ENCODE measurements at places on chromosomes 16 and 17.

GRCh38 chr16:66515596-66516508 is 34.1 kb downstream of the TK2 start:
- DNase-seq, result no peak

GRCh38 chr17:67520252-67520906 is 143.3 kb downstream of the PITPNC1 start:
- DNase-seq, result no peak

DNA sequence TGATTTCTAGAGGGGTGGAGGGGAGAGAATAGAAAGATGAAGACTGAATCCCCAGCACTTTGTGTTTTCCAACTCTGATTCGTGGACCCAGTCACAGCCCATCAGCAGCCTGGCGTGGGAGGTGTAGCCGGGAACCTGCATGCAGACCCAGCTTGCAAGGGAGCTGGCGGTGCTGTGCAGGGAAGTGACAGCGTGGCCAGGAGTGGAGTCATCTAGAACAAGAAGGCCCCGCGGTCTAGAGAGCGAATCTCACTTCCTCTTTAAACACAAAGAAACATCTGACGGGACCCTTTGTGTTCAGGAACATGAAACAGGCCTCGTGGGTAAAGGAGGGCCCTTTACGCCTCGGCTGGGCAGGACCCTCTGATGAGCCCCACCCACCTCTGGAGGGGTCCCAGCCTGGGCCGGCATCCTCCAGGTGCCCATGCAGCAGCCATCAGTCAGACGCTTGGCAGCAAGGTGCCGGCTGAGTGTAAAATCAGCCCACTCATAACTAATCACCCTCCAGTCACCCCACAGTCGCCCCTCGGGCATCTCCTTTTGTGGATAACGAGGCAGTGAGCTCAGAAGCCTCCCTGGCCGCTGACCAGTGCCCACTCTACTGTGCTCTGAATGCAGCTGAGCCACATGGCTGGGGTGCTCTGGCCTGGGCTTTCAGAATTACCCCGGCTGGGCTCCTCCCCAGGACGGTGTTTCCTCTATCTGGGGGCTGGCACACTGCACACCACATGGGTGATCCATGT is 4.4 kb downstream of the SNAI3 start:
- peak; percentile 38 for DNase-seq

DNA sequence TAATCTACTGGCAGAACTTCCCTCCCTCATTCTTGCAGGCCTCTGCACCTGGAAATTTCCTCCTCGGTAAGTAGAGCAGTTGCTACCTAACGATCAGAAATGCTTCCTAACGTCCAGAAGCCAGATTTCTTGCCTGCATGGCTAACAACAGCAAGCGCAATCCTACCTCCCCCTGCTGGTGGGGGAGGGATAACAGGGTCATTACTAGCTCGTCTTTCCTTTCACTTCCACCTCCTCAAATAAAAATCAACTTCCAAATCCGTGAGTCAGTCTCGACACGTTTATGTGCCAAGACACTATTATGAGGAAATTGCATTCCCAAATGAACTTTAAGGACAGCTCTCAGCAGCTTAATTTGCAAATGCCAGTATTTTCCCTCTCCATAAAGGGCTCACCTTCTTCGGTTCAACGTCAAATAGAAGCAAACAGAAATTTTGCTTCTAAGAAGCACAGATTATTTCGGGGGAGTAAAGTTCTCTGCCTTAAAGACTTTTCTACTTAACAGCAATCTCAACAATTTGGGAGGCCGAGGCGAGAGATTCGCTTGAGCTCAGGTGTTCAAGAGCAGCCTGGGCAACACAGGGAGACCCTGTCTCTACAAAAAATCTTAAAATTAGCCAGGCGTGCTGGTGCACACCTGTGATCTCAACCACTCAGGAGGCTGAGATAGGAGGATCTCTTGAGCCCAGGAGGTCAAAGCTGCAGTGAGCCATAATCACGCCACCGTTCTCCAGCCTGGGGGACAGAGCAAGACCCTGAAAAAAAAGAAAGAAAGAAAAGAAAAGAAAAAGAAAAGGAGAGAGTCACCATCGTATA is 188.6 kb upstream of the PSMD7 start:
- DNase-seq, result no peak

DNA sequence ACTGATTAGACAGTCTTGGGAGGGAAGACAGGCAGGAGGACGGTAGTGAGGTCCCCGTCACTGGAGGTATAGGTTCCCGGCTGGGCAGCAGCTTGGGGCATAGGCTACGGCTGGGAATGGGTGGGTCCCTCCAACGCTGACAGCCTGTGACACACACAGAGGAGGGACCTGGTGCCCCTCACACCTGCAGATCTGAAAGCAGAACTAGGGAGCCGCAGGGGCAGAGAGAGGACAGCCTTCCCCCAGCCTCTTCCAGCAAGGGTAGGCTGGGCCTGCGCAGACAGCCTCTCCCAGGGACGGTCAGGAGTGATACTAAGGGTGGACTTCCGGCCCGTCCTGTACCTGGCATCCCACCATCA is 2.0 kb downstream of the P2RX1 start:
- DNase-seq, result no peak

- no peak for DNase-seq
Measured at GRCh38 chr17:73411313-73411747, 99.5 kb upstream of the CDC42EP4 start.

GRCh38 chr17:29883497-29883896 is 46.5 kb downstream of the SSH2 start:
- DNase-seq, result no peak

DNA sequence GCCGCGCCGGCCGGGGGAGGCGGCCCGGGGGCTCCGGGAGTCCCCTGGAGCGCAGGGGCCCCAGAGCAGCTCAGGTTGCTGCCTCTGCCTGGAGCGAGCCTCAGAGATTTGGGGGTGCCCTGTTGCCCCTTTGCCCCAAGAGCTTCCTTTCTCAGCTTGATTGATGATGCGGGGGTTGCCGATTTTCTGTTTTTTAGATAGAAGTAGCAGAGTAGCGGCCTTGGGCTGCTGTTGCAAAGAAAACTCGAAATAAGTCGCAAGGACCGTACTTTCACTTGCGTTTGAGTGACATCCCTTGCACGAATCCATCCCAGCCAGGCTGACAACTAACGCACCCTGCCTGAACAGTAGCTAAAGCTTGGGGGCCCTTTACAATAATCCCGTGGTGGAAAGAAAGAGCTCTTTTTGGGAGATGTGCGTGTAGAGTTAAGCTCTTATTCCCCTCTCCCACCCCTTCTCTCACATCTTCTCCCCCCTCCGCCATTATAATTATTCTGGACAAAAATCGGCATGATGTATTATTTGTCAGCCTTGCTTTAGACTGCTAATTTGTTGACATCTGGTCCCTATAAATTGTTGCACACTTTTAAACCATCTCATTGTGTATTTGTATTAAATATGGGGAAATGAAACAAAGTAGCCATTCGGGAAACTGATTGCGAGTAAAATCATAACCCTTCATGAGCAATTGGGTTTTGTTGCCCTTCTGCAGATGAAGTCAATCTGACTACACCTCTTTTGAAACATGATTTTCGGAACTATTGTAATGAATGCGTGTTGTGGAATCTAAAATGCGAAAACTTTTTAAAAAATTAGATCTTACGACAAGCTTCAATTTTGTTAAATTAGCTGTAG is 873 bp downstream of the USP10 start:
- peak; percentile 22 for DNase-seq

DNA sequence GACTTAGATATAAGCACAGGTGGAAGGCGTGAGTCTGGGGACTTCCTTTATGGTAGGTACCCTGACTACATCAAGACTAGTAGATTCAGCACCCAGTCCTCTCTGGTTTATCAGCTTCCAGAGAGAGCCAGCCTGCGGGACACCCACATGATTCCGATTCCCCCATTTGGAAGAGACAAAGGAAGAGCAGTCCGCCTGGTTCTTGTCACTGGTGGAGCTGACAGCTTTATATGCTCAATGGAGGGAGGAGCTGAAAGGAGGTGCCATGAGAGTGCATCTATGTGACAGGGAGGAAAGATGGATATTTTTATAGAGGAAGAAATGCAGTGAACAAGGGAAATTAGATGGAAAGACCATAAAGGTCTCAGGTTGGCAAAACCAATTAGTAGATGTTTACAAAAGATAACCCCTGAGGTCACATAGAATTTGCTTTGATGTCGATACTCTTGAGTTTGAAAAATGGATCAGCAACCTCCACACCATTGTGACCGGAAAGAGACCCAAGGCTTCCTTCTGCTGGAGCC is 437.7 kb downstream of the PMP22 start:
- DNase-seq, result no peak

DNA sequence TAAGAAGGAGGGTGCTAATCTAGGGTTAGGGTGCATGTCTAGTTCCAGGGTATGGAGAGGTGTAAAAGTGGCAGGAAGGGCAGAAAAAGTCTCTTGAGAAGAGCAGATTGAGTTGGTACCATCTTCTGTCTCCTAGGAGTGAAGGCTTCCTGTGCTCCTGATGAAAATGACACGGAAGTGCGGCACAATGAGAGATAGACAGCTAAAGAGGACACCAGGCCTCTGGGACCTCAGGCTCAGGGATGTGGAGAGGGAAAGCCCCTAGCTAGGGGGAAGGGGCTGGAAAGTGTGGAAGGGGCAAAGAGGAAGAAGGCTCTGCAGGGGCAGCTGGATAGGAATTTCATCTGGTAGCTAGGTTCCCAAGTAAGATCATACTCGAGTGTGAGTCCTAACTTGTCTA is 498.3 kb upstream of the EEF2KMT start:
- DNase-seq, result no peak

DNA sequence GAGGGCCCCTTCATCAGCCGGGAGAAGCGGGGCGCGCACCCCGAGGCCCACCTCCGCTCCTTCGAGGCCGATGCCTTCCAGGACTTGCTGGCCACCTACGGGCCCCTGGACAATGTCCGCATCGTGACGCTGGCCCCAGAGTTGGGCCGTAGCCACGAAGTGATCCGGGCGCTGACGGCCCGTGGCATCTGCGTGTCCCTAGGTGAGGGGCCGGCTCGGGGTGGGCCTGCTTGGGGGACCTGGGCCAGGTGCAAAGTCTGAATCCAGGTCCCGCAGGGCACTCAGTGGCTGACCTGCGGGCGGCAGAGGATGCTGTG is 3.5 kb downstream of the CEMP1 start:
- DNase-seq, result no peak

DNA sequence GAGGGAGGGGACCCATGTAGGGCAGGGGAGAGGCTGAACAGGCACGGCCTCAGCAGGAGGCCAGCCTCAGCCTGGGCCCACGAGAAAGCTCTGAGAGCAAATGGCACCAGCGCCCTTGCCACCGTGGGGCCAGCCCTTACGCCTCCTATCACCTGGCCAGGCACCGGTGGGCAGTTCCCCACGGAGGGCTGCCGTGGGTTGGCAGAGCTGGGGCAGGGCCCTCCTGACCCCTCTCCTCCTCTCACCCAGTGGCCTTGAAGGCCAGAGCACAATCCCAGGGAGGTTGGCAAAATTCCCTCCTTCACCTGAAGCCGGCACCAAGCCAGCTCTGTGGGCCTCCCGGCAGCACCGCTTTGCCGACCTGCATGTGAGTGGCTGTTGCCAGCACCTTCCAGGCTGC is 53.1 kb upstream of the ENPP7 start:
- DNase-seq, result no peak

GRCh38 chr17:44205962-44206824 is 6.5 kb upstream of the ATXN7L3 start:
- DNase-seq, result no peak

- DNase-seq, result peak; percentile 41
Measured at GRCh38 chr17:41962768-41963434, 3.7 kb upstream of the CNP start.

DNA sequence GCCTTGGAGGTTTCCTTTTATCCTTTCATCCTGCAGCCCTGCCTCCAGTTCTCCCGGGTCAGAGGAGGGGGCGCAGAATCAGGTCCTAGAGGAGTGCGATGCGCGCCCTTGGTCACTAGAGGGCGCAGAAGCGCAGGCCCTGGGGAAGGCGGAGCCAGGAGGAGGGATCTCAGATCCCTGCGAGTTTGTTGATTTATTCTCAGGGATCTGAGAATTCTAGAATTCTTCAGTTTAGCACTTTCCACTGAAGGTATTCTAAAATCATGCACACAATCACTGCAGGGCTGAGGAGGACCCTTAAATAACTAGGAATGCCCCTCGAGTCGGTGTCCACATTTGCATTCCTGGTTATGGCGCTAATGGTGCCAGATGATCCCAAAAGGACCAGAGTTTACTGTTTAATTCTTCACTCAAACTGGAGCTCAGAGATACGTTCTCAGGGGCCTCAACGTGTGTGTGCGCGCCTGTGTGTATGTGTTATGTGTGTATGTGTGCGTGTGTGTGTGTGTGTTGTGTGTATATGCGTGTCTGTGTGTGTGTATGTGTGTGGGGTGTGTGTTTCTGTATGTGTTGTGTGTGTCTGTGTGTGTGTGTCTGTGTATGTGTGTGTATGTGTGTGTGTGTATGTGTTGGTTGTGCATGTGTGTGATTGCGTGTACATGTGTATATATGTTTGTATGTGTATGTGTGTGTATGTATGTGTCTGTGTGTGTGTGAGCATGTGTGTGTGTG is 6.9 kb upstream of the ELAC2 start:
- no peak for DNase-seq

DNA sequence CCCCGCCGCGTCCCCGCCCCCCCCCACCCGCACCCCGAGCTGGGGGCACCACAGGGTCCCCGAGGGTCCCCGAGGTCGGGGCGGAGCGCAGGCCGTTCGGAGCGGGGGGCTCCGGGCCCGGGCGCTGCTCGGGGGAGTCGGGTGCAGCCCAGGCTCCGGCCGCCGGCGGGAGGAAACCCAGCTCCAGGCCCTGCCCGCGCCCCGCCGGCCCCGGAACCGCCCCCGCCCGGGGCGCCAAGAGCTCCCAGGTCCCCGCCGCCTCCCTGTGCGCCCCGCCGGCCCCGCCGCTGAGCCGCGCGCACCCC is 33.2 kb upstream of the RPH3AL start:
- DNase-seq, result no peak

- no peak for DNase-seq
Measured at GRCh38 chr17:51144266-51145022, 8.9 kb upstream of the NME1 start.

GRCh38 chr17:6398955-6399354 is 36.0 kb downstream of the AIPL1 start:
- DNase-seq, result no peak

- no peak for DNase-seq
Measured at GRCh38 chr16:85174871-85175723, 62.8 kb upstream of the CIBAR2 start.

GRCh38 chr17:40518401-40519088 is 17.1 kb upstream of the TNS4 start:
- no peak for DNase-seq

DNA sequence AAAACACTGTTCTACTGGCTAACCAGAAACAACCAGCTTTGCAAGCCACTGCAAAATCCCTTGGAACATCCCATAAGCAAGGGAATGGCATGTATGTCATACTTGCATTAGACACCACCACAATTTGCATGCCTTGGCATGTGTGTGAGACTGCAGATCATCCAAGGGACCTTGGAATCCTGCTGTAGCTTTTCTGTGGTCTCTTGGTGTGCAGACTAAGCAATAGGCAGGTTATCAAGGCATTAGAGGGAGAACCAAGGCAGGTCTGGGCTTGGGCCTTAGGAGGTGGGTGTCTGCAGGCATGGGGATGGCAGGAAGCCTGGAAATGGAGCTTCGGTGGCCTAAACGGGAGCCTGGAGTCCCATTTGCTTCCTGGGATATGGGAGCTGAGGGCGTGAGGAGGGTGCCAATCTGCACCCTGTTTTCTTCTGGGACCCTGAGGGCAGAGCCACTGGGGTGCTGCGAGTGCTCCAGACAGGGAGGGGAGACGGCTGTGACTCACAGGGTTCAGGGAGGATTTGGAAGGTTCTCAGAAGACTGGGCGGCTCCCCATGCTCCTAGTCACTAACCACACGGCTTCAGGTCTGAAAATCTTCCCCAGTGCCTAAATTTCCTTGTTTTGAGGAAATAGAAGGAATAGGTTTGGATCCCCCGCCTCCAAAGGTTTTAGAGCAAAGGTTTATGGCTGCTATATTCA is 36.6 kb downstream of the FAM20A start:
- DNase-seq, result no peak

- no peak for DNase-seq
Measured at GRCh38 chr17:62995377-62995885, 29.4 kb downstream of the TANC2 start.

Data from C1 segment of cervical spinal cord (tissue), 14 donors.